ENCODE measurements at places on chromosomes 7 and 10.

DNA sequence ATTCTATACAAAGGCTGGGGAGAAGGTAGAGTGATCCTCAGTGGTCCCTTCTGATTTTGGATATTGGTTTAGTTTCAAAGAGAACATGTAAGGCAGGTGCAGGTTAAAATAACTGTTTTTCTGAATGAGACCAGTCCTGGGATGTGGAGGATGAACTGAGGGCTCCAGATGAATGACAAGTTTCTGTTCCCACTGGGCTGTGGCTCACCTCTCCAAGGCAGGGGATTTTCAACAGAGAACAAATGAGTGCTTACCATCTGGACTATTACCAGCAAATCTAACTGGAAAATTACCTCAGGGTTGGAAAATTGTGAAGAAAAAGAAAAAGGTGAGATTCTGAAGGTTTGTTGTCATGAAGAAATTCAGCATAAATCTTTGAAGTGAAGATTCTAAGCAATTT is 8.0 kb downstream of the LAMB4 start:
- DNase-seq = no peak

DNA sequence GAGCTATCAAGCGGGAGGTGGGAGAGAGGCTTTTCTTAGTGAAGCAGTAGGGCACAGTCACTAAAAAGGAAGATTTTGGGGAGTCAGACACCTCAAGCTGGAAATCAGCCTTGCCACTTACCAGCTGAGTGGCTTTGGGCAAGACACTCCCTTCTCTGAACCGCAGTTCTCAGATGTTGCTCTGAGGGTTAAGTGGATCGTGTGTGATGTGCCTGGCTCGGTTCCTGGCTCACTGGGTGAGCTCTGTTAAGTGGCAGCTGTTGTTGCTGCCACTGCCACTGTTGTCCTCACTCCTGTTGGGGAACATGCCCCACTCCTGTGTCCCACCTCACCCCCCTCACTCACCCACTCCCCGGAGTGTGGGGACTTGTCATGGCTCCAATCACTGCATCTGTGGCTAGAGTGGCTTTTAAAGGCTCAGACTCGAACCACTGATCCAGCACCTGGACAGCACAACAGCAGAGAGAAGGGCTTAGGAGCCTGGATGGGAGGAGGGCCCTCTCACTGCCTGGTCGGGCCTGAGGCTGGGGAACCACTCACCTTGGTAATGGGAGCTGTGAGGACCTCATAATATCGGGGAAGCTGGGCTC is 20.0 kb downstream of the PYROXD2 start:
- no peak for DNase-seq

DNA sequence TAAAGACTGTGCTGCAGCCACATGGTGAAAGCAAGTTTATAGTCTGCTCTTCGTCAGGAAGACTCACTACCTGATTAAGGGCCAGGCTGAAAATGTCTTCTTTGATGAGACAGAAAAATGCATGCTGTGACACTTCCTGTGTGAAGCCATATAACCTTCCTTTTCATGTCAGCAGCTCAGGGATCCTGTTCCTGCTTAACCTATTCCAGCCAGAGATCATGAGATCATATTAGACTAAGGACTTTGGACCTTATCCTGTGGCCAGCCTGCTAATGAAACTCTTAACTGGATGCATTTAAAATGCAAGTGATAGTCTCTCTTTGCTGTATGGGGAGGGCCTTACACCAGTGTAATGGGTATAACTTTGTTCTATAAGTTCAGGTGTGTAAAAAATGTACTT is 165.2 kb downstream of the PTEN start:
- no peak for DNase-seq

DNA sequence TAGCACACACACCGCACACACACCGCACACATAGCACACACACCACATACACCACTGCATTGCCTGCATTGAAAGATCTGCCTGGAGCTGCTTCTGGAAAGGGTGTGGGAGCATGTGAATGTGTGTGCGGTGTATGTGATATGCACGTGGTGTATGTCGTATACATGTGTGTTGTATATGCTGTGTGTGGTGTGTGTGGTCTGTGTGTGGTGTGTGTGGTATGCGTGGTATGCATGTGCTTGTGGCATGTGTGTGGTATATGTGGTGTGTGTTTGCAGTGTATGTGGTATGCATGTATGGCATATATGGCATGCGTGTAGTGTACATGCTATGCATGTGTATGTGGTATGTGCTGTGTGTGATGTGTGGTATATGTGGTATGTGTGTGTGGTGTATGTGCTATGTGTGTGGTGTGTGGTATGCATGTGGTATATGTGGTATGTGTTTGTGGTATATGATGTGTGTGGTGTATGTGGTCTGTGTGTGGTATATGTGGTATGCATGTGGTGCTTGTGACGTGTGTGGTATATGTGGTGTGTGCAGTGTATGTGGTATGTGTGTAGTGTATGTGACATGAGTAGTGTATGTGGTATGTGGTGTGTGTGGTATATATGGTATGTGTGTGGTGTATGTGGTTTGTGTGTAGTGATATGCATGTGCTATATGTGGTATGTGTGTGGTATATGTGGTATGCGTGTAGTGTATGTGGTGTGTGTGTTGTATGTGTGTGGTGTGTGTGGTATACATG is 176.2 kb downstream of the WDR37 start:
- DNase-seq = no peak

GRCh38 chr7:131689662-131690234 is 133.3 kb upstream of the PODXL start:
- no peak for DNase-seq

- no peak for DNase-seq
These were observed 57.2 kb upstream of the ANK3 start for GRCh38 chr10:60446851-60447250.

DNA sequence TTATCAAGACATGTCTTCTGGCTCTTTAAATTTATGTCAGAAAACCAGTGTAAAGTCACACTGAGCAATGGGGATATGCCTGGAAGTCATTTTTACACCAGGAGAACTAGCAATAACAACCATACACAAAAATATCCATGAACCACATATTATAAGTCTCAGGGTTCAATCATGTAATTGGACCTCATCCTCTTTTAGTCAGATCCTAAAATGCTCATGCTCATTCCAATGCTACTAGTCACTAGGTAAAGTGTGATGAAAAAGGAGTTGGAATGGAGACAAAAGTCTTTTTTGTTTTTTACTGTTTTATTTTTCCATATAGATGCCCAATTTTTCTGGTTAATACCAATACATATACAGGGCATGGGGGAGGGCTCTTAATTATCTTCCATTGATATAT is 306.1 kb downstream of the DGKB start:
- no peak for DNase-seq

DNA sequence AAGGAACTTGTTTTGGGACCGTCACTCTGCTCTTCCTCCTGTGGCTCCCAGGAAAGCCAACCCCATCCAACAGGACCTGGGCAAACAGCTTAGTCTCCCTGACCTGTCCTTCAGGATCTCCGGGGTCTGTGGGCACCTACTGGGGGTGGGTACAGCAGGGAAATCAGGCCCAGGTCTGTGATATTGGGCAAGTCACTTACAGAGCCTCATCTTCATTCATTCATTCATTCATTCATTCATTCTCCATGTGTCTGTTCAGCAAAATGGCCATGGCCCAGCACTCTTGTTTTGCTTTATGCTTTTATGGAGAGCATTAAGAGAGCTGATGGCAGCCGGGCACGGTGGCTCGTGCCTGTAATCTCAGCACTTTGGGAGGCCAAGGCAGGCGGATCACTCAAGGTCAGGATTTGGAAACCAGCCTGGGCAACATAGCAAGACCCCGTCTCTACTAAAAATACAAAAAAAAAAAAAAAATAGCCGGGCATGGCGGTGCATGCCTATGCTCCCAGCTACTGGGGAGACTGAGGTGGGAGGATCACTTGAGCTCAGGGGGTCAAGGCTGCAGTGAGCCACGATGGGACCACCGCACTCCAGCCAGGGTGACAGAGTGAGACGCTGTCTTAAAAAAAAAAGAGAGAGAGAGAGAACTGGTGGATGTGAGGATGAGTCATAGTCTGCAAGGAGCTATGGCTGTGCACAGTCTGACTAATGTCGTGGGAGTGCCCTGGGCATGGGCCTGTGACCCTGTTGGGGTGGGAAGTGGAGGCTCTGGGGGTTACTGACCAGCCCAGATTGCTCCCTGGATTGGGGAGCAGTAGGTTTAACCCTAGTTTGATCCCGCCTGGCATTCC is 54.3 kb downstream of the CLIP2 start:
- DNase-seq = no peak

GRCh38 chr7:143454091-143454680 is 10.9 kb downstream of the TAS2R60 start:
- no peak for DNase-seq

DNA sequence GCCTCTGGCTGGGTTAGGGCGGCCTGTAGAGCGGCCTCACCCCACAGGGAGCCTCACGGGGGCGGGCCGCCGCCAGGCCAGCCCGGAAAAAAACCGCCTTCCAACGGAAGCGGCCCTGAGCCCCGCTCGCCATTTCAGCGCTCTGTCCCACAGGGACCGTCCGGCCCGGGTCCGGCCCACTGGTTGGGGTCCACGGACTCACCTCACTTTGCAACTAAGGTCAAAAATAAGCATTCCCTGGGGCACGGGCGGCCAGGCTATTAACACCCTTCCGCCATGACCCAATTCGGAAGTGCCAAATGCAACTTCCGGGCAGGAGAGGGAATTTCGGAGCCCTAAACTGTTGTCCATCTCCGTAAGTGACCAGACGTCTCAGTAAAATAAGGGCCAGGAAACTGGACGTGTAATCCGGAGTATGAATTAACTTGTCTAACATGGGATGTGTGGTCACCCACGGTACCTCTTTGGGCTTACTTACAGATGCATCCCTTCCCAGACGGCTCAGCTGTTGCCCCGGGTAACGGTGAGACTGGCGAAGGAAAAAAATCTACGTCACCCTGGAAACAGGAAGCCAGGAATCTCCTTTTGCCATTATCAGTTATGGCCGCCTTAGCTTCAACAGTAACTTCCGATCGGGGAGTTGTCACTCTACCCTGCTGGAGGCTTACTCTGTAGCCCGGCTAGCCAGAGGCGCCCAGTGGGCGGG is at the start of gene BBIP1:
Gene BBIP1, minus strand, starts transcription at position 538 of the 706 bp plus-strand sequence. CDS start 1,023 bp downstream, outside the sequence.
- peak; percentile 91 for DNase-seq

DNA sequence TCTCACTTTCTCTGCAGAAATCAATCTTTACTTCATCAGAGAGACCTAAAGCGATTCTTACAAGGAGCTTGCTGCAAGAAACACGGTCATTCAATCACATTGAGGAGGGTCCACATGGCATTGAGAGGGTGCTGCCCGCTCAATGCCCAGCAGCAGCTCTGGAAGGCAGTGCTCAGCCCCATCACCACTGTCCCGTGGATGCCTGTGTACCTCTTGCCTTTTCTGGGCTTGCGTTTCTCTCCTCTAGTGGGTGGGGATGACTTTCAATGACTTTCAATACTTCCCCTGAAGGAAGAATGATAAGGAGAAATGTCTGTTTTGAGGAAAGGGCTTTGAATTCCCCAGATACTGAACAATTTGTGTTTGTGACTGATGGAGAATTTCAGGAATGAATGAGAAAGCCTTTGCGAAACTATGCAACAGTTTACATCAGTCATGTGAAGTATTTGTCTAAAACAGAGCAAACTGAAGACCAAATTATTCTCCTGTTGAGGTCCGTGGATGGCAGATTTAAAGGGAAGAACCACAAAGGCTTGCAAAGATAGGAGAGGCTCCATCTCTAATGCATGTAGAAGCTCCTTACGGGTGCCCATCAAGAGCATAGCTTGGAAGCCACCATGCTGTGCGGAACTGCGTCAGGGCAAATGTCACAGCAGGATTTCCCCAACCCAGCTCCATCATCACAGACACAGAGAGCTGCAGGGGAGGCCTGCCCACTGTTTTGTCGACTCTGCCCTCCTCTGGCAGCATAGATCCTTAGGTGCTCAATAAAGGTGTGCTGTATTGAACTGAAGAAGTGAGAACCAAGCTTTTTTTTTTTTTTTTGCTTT is 6.6 kb upstream of the ZNF22 start:
- no peak for DNase-seq

DNA sequence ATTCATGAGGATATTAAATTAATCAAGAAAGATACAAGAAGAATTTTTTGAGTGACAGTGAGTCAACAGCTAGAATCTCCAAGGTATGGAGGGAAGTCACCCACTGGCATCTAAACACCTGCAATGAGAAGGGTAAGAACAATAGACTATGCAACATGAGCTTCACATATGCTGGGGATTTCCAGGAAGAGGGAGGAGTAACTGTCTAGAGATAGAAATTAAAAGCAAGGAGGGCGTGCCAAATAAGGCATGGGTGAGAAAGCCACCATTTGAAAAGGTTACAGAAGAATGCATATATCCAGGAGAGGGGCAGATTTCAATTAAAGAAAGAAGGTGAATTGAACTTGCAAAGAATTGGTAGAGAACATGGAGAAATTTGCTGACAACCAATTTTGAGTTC is 365.7 kb downstream of the GPR37 start:
- no peak for DNase-seq

- no peak for DNase-seq
These were observed 7.1 kb downstream of the PI4K2A start for GRCh38 chr10:97647556-97647955.
